Immature natural killer cell (primary cell): ENCODE measurements at places on chromosomes 2 and 18. TPM values are rescaled to one million over a fixed set of nuclear protein-coding genes. Genes with fewer than 3 reads are reported as not detected.

DNA sequence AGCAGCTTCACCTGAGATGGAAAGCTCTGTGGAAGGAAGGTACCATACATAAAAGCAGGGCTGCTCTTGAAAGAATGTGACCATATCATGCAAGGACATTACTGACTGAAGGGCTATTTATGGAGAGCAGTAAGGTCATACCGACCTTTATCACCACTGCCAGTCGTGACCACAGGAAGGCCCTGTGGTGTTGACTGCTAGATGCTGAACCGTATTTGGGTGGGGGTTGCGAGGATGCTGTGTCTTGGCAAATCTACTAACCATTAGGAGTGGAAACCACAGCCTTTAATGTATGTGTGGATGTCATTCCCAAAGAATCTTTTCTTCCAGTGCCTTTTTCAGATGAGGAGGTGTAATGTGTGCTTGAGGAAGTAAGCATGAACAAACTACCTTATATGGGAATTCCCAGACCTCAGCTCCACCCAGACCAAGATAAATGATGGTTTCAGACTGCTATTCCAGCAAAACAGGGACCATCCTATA, 60.8 kb downstream of the LIMS1 start:
- peak; percentile 26 for DNase-seq
- peaks cover 3% of the 10 kb centered on the region for H3K27me3 ChIP-seq
- peak overlapping the region; percentile 43 for H3K27ac ChIP-seq
- H3K4me3 ChIP-seq = peak overlapping the region; percentile 22
- no peaks in the 10 kb centered on the region for H3K36me3 ChIP-seq

DNA sequence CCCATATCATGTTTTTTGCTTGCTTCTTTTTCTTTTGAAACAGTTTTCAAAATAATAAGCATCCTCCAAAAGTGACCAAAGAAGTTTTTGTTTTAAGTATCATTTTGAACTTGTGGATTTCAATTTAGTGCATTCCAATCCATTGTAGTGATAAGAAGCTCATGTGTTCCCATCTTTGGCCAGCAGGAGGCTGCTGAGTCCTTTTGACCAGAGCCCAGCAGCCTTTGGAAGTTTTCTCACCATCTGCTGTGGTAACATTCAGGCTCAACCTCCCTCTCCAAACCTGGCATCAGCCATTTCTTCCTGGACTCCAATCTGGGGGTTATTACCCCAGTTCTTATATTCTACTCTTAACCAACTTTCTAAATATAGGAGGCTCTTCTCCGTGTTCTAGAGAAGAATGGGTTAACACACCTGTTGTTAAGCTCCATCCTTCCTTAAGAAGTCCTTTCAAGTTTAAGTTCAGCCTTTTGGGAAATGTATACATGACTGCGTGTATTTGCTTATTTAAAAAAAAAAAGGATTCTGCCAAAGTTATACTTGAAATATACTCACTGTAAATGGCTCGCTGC, 39.0 kb upstream of the MAL start:
- H3K27me3 ChIP-seq = peaks cover 2% of the 10 kb centered on the region
- no peak for DNase-seq
- H3K4me3 ChIP-seq = no peak overlapping the region
- no peaks in the 10 kb centered on the region for H3K4me1 ChIP-seq

DNA sequence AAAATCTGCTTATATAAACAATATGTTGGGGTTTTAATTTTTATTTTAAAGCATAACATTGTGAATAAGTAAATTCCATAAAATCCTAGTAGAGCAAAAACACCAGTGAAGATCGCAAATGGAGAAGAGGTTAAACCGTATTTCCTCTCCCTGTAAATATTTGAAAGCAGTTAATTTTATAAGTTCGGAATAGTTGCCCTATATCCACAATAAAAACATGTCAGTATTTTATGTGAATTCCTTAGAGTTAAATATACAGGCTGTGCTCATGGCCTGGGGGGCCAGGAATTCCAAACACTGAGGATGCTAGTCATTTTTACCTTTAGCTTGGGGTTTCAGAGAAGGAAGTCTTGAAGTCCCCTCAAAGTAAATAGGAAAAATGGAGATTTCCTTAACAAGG, 135.0 kb downstream of the FIGN start:
- H3K27ac ChIP-seq = no peak overlapping the region
- H3K4me1 ChIP-seq = no peaks in the 10 kb centered on the region
- no peaks in the 10 kb centered on the region for H3K27me3 ChIP-seq
- no peaks in the 10 kb centered on the region for H3K36me3 ChIP-seq

- H3K27me3 ChIP-seq = peaks cover 7% of the 10 kb centered on the region
- no peak overlapping the region for H3K4me3 ChIP-seq
- H3K27ac ChIP-seq = no peak overlapping the region
Observed at GRCh38 chr2:176646033-176646615, 376.9 kb downstream of the MTX2 start.

GMCL1 gene
- 38.9 TPM for polyA plus RNA-seq

DNA sequence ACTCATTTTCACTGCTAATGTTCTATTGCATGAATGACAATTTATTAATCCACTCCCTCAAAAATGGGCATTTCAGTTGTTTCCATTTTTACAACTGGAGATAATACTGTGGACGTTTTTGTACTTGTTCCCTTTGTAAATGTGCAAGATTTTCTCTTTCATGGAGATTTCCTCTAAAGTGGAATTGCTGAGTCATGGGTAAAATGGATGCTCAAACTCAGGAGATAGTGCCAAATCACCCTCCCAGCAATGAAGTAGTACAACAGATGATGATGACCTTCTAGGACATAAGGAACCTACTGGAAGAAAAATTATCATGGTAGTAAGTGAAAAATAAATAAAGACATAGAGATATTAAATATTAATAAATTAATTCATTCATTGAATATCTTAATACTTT, 460.8 kb upstream of the CHST9 start:
- no peaks in the 10 kb centered on the region for H3K27me3 ChIP-seq
- H3K36me3 ChIP-seq = no peaks in the 10 kb centered on the region
- no peak overlapping the region for H3K27ac ChIP-seq
- H3K4me3 ChIP-seq = no peak overlapping the region
- H3K4me1 ChIP-seq = no peaks in the 10 kb centered on the region

ABCG8 gene
- not detected for polyA plus RNA-seq

TAF4B gene
- polyA plus RNA-seq = 2.4 TPM

GRCh38 chr2:78023356-78023755, 501.2 kb upstream of the LRRTM4 start:
- DNase-seq = no peak
- no peaks in the 10 kb centered on the region for H3K27me3 ChIP-seq
- no peaks in the 10 kb centered on the region for H3K36me3 ChIP-seq
- H3K4me1 ChIP-seq = no peaks in the 10 kb centered on the region

DNA sequence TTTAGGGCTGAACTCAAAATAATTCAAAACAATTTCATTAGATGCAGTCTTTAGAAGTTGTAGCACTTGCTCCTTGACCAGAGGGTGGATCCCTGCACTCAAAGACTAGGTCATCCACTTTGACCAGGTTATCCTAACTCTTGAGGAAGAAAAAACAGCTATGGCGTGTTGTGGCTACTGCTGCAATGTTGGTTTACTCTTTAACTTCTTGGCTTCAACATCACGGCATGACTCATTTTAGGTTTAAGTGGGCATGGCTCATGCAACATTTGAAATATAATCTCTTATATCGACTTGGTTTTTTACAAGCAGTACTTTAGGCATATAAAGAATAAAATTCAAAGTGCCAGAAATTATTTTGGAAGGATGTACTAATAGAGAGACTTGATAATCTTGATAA, 35.4 kb downstream of the ANKRD29 start:
- no peak overlapping the region for H3K4me3 ChIP-seq
- DNase-seq = no peak
- H3K27ac ChIP-seq = no peak overlapping the region
- H3K36me3 ChIP-seq = no peaks in the 10 kb centered on the region
- no peaks in the 10 kb centered on the region for H3K4me1 ChIP-seq
- H3K27me3 ChIP-seq = peaks cover 2% of the 10 kb centered on the region
